ENCODE measurements at places on chromosomes 2 and 18.

DNA sequence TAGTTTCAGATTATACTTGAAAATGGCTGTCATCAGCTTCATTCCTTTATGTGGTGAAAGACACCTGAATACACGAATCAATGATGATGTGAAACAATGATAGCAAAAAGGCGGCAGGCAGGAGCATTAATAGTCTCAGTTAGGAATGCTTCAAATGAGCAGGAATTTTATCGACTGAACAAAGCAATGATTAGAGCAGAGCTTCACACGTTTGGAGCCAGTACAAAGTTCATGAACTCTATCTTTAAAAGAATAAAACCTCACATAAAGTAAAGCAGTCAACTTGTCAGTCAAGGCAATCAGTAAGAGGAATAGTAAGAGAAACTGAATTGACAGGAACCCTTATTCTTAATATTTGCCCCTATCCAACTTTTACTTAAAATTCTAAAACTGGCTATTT lies 78.4 kb upstream of the SERTAD2 start:
- DNase-seq, result no peak

GRCh38 chr2:85324639-85325465 lies 2.9 kb downstream of the TGOLN2 start:
- no peak for DNase-seq

DNA sequence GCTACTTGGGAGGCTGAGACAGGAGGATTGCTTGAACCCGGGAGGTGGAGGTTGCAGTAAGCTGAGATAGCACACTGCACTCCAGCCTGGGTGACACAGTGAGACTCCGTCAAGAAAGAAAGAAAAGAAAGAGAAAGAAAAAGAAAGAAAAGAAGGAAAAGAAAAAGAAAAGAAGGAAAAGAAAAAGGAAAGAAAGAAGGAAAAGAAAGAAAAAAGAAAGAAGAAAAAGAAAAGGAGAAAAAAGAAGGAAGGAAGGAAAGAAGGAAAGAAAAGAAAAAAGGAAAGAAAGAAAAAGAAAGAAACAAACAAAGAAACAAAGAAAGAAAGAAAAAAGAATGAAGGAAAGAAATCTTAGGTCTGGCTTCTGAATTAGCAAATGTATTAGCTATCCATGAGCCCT lies 150.4 kb downstream of the TMEM163 start:
- DNase-seq, result no peak

GRCh38 chr2:142286618-142287017 lies 155.8 kb upstream of the LRP1B start:
- DNase-seq, result no peak

GRCh38 chr2:134668821-134669220 lies 50.0 kb downstream of the TMEM163 start:
- DNase-seq, result peak; percentile 41

DNA sequence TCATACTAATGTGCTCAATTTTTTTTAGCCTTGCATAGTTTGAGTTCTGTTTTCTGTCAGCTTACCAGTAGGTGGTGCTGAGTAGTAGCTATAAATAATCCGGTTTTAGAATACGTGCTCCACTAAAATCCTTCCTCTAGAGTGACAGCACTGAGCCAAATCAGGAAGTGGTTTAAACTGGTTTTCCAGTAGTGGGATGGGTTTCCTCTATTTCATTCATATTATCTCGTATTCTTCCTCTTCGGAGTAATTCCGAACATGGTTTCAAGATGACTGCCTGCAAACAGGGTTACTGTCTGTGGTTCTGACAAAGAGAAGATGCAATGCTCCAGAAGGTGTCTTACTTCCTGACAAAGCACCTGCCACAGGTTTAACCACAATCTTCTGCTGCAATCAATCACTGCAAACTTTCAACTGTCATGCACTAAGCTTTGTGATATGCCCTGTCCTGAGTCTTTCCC lies 496.9 kb upstream of the VRK2 start:
- no peak for DNase-seq

DNA sequence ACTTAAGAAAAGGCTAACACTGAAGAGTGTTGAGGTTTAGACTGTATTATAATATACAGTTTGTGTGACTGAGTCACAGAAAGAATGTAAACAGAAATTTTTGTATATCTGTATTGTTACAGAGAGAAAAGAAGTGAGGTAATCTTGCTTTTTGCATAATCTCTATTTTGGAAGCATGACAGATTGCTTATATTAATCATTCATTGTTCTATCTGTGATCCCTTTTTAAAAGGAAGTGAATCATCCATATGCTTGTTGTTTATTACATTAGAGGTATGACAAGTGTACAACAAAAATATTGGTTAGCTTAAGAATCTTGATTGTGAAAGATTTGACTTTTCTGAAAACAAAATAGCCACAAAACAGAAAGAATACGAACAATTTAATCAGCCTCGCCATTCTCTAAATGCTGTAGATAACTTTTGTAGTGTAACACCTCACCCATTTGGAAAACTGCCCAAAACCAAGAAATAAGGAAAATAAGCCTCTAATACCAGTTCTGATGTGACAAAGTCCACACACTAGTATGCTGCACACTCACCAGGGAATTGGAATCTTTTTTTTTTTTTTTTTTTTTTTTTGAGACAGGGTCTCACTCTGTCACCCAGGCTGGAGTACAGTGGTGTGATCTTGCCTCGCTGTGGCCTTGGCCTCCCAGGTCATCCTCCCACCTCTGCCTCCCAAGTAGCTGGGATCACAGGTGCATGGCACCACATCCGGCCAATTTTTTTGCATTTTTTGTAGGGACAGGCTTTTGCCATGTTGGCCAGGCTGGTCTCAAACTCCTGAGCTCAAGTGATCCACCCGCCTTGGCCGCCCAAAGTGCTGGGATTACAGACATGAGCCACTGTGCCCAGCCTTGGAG lies 91.5 kb upstream of the LPIN2 start:
- no peak for DNase-seq

- no peak for DNase-seq
Observed at GRCh38 chr2:179995741-179996515, 11.2 kb downstream of the CWC22 start.

- no peak for DNase-seq
Observed at GRCh38 chr18:59123588-59124369, 15.9 kb upstream of the SEC11C start.

GRCh38 chr2:209138079-209138478 lies 285.8 kb upstream of the MAP2 start:
- no peak for DNase-seq

GRCh38 chr2:152505495-152505906 lies 170.5 kb downstream of the FMNL2 start:
- no peak for DNase-seq

DNA sequence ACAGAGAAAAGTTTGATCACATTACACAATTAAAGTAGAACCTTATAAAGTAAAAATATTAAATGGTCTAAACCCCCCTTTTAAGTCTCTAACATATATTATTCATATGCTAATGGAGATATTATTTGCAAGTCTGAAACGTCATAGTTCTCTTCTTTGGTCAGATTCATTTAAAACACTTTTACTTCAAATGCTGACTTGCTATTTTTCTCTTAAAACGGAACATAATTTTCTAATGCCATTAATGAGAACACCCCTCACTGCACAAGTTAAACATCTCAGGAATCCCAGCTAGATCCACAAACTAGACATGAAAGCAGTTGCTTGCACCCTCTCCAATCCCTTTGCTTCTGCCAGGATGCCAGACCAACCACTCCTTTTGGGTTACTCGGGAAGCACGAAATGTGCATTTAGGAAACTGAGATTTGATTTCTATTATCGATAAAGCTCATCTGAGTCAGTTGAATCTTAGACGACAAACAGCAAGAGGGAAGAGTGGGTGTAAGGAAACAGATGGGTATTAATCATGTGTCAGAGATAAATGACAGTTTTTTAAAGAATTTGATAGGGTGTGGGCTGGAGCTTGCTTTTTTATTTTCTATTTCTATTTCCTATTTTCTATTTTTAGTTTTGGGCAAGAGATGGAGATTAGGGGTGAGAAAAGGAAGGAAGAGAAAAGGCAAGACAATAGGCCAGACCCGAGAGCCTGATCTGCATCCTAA lies 1.5 kb downstream of the ADD2 start:
- DNase-seq, result no peak

DNA sequence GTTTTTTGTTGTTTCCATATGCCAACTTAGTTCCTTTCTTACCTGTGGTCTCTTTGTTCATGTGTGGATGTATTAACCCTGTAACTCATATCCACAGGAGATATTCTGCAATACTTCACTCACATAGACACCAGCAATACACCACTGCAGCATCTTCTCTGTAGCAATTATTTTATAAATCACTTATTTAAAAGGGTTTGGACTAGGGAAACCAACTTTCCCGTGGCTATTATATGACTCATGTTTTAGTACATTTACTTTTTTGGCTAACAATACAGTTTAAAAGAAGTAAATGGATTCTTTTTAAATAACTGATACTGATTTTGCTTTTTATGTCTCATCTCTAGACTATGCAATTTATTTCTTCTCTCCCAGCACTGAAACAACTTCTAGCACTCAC lies 488.9 kb downstream of the MBD2 start:
- DNase-seq, result no peak

DNA sequence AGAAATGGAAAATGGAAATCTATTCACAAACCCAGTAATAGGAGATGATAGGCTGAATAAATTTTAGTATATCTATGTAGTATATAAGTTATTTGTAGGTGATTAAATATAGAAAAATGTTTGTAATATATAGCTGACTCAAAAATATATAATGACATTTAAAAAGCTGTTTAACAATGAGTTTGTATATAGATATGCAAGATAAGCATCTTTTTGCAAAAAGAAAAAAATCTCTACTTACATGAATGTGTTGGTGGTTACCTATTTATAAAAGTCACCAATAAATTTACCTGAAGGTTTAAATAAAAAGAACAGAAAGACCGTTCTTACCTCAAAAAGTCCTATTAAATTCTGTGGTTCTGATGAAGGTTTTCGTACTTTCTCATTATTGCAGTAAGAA lies 71.3 kb downstream of the LRPPRC start:
- no peak for DNase-seq

- DNase-seq, result no peak
Observed at GRCh38 chr2:95024371-95024770, 1.1 kb upstream of the MAL start.

DNA sequence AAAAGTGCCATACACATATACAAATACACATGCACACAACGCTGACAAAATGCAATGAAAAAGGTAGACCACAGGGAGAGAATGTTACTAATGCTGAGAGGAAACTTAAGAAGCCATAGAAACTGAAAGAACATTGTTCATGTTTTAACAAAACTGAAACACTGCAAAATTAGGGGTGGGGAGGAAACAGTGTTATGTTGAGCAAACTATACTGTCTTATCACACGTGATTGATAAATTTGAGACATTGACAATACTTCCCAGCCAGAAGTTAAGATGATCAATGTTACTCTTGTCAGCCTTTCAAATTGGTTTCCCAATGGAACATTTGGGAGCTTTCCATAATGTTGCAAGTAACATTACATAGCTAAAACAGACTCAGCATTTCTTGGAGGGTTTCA lies 165.5 kb downstream of the L3MBTL4 start:
- DNase-seq, result no peak

DNA sequence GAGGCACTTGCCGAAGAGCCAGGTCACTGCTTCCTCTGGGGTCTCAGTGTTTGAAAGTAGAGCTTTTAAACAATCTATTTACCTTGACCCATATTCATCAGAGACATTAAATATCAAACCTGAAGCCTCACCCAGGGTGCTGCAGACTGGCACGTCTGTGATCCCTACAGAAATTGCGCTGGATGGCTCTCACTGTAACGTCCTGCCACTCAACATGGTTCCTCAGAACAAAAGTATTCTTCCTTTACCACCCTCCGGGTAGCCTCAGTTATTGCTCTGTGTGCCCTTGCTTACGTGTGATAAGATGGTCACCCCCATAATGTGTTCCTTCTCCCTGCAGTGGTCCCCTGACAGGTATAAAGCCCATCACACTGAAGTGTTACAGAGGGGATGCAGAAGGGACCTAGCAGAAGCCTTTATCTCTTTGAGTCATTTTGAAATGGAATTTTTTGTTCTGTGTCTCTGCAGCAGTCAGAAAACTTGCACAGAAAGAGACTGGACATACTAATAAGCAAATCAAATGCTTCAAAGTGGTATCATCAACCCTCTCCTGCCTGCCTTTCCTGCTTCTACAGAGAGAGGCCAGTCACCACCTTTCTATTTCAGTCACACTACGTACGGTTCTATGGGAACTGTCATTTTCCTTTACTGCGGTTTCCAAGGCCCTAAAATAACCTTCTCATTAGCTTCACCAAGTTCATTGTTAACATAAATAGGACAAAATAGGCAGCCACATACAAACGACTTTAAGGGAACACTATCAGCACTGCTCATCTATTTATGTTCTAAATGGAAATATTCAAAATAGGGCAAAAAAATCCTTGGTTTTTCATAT lies 86.8 kb downstream of the METTL8 start:
- no peak for DNase-seq

GRCh38 chr2:42801381-42801780 lies 9.0 kb upstream of the HAAO start:
- DNase-seq, result no peak

GRCh38 chr2:156511803-156512202 lies 75.6 kb downstream of the GPD2 start:
- no peak for DNase-seq

DNA sequence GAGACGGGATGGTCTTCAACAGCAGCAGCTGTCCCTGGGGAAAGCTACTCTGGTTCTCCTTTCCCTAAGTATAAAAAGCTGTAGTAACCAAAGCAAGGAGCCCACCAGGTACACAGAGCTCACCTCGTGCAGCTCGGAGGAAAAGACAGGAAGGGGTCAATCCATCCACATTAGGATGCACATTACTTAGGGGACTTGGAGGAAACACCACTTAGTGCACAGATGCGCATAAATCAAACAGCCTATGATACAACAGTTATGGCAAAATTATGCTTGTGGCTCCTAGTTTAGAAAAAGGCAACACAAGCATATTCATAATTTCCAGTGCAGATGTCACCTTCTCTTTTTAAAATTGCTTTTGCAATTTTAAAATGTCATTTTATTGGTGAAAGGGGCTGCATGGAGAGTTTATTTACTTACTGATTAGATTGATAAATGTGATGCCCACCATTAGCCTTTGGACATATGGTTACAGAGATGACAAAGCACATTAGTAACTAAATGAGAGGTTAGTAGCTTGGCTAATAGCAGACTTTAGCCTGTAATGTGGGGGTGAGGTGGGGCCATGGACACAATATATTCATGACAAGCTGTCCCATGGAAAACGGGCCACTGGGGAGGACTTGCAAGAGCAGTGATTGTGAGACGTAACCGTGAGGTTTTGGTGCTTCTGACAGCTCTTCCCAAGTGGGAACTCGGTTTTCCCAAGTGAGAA lies 199.8 kb downstream of the MYT1L start:
- no peak for DNase-seq

GRCh38 chr2:239238381-239238780 lies 162.4 kb downstream of the HDAC4 start:
- DNase-seq, result no peak

DNA sequence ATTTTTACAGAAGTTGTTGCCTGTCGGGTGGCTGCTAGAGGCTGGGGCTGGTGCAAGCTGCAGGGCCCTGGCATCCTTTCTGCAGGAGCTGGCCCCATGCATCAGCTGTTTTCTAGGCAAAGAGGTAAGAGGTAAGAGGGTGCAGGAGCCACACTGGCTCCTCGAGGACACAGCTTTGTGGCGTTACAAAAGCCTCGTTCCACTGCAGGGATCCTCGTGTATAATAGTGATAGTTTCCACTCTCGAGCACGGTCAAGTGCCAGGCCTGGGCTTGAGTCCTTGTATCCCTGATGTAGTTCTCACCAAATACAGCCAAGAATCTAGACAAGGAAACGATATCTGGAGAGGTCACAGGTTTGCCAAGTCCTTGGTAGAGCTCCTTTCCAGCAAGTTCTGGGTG lies 33.2 kb upstream of the FHOD3 start:
- no peak for DNase-seq

Measured in effector CD8-positive, alpha-beta T cell (primary cell).